H1 (cell line): ENCODE measurements at places on chromosomes 5 and 9. TPM values are rescaled to one million over a fixed set of nuclear protein-coding genes. Genes with fewer than 3 reads are reported as not detected.

DNA sequence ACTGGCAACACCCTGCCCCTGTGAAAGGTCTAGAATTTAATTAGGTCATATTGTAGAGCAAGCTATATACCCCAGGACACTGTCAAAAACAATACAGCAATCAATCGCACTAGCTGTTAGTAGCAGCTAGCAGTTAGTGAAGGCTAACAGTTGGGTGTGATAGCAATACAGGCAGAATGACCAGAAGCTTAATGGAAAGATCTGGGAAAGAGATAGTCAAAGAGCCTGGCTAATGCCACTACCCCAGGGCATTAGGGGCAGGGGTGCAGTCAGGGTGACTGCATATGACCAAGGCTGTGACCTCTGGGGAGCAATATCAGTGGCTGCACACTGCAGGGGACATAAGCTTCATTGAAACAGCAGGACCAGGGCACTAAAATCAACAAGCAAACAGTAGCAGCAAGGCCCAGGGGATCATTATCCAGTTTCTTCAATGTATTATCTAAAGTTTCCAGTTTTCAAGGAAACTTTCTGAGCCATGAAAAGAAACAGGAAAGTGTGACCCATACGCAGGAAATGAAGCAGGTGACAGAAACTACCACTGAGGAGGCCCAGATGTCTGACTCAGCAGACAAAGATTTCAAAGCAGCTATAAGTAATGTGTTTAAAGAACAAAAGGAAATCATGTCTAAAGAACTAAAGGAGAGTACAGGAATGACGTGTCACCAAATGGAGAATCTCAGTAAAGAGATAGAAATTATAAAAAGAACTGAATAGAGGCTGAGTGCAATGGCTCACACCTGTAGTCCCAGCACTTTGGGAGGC lies 82.4 kb downstream of the ZNF354C start:
- H3K36me3 ChIP-seq, result no peaks in the 10 kb centered on the region
- H3K4me3 ChIP-seq, result no peak overlapping the region
- H3K27ac ChIP-seq, result no peak overlapping the region
- no peaks in the 10 kb centered on the region for H3K27me3 ChIP-seq

ZNF618 gene
- 28.5 and 31.4 TPM in 2 replicates for total RNA-seq

SNCAIP gene
- total RNA-seq, result 9.0 and 10.5 TPM in 2 replicates

PITX1 gene
- total RNA-seq, result not detected in 2 replicates

PTGDS gene
- 2.2 and 2.3 TPM in 2 replicates for total RNA-seq

GRCh38 chr5:59079622-59080620 lies 497.0 kb downstream of the RAB3C start:
- no peak for DNase-seq
- no peaks in the 10 kb centered on the region for H3K36me3 ChIP-seq
- H3K27ac ChIP-seq, result no peak overlapping the region
- no peaks in the 10 kb centered on the region for H3K27me3 ChIP-seq

DNA sequence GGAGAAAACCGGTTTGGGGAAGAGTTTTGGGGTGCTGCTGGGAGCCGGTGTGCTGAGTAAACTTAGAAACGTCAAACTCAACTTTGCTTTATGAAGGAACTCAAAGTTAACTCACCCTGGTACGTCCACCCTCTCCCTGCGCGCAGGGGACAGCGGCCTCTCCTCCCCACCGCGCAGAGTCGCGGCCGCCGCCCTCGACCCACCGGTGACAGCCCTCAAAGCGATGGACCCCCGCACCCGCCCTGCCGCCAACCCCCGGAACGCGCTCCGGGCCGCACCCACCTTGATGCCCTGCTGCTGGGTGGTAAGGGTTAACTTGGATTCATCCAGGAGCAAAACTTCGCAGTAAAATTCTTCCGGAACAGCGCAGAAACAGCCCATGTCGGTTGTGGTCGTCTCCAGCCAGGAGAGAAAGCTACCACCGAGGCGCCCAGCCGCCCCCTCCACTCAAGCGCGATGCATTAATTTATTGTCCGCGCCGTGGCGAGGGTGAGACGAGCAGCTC lies 366 bp downstream of the EPB41L4A start:
- H3K27me3 ChIP-seq, result peaks cover 35% of the 10 kb centered on the region
- peak overlapping the region; percentile 88 for H3K4me3 ChIP-seq
- no peak overlapping the region for H3K27ac ChIP-seq
- no peaks in the 10 kb centered on the region for H3K4me1 ChIP-seq
- no peak for DNase-seq
- no peaks in the 10 kb centered on the region for H3K36me3 ChIP-seq
